ENCODE measurements at places on chromosomes 12 and 14.

- DNase-seq, result no peak
Measured at GRCh38 chr12:50397117-50397650, 775 bp upstream of the FAM186A start.

GRCh38 chr12:120996133-120996746 lies 17.9 kb downstream of the HNF1A start:
- no peak for DNase-seq

GRCh38 chr12:19010087-19010486 lies 119.4 kb upstream of the PLEKHA5 start:
- no peak for DNase-seq

DNA sequence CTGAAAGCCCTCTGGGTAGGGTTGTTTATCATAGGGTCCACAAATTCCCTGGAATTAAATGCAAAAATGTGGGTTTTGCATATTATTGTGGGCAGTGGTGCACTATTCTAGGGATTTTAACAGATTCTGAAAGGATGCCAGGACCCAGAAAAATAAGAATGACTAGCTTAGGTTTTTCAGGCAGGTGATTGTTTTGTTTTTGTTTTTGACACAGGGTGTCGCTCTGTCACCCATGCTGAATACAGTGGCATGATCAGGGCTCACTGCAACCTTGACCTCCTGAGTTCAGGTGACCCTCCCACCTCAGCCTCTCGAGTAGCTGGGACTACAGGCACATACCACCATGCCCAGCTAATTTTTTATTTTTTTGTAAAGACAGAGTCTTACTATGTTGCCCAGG lies 19.2 kb downstream of the GALNT6 start:
- no peak for DNase-seq

GRCh38 chr14:65330416-65330815 lies 82.1 kb upstream of the FUT8 start:
- no peak for DNase-seq

DNA sequence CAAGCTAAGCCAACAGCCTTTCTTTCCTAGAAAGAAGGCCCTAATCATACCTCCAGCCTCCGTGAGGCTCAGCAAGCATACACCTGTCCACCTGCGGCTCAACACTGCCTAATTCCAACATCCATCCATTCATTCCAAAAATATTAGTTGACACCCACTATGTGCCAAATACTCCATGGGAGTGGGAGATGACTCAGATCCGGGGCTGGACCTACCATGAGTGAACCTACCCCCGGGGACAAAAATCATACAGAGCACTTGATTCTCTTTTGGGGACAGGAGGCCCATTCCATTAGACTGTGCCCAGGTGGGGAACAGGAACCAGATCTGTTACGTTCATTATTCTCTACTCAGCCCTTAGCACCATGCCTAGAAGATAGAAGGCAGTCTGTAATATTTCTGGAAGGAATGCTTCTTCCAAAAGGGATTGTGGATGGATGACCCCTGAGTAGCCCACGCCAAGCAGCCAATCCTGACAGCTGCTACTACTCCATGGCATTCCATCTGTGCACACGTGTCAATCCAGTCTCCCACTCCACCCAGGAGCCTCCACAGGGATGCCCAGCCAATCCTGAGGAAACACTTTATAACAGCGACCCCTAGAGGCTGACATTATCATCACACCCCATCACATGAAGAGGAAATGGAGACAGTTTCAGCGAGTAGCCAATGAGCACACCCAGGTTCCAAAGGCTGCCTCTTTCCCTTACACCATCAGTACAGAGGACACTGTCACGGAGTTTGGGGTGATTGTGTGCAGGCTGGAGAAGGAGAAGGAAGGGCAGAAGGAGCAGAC lies 170.7 kb downstream of the ESRRB start:
- no peak for DNase-seq

DNA sequence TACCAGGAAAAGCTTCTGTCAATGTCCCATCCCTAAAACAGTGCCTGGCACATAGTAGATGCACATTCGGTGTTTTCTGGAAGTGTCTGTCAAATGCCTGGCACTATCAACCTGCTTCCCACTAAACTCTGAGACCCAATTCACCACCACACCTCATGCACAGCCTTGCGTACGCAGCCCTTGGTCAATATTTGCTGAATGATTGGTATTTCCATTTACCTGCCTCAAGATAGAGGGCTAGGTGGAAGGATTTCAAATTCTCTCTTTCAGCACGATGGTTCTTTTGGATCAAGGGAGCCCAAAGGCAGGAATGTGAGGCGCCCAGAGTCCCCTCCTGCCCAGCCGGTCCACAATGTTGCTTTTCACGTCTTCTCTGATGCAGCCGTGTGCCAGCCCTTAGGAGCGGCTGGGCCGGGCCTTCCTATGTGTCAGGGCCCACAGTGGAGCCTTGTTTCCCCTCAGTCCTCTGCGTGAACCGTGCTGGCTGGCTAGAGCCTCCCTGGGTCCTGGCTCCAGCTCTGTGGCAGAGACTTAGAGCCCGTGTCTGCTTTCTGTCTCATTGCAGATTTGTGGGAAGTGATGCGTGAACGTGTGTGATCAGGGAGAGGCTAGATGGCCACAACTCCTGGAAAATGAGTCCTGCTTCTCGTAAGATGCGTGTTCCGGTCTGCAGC lies 99.9 kb upstream of the RFLNA start:
- no peak for DNase-seq

DNA sequence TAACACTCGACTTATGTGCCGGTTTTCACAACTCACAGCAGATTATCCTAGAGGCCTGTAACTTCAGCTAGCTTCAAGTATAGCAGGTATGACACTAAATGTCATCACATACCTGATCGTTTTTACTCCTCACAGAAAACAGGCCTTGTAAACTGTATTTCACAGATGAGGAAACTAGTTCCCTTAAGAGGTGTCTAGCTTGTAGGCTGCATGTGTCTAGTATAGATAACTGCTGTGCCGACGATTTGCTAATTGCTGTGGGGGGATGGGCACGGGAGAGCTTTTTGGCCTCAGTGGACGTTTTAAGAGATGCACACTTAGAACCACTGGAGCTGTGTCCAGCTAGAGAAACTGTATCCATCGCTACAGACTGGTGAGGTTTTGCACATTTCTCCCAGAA lies 78.8 kb downstream of the PAPOLA start:
- no peak for DNase-seq

GRCh38 chr14:41229824-41230223 lies 376.9 kb upstream of the LRFN5 start:
- DNase-seq, result no peak

- no peak for DNase-seq
Measured at GRCh38 chr14:60815371-60815770, 80.8 kb downstream of the MNAT1 start.

- DNase-seq, result no peak
Measured at GRCh38 chr14:67253076-67253635, 11.9 kb downstream of the PALS1 start.

DNA sequence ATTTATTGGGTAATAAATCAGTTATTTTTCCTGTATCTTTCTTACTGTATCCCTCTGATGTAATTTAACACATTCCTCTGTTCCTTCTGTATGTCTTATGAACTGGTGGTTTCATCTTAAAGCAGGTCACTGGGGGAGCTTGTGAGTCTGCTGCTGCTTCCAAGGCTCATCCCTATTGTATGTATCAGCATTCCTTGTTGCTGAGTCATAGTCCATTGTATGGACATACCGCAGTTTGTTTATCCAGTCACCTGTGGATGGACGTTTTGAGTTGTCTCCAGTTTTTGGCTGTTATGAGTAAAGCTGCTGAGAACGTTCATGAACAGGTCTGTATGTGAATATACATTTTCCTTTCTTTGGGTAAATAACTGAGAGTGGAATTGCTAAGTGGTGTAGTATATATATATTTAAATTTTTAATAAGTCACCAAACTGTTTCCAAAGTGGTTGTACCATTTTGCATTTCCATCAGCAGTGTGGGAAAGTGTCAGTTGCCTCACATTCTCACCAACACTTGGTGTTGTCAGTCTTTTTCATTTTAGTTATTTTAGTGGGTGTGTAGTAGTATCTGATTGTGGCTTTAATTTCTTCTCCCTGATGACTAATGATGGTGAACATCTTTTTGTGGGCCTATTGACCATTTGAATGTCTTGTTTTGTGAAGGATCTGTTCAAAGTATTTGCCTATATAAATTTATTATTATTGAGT lies 82.7 kb downstream of the BEGAIN start:
- DNase-seq, result no peak

GRCh38 chr12:47964106-47964728 lies 821 bp downstream of the TMEM106C start:
- no peak for DNase-seq

GRCh38 chr14:55505846-55506245 lies 65.4 kb upstream of the TBPL2 start:
- no peak for DNase-seq

DNA sequence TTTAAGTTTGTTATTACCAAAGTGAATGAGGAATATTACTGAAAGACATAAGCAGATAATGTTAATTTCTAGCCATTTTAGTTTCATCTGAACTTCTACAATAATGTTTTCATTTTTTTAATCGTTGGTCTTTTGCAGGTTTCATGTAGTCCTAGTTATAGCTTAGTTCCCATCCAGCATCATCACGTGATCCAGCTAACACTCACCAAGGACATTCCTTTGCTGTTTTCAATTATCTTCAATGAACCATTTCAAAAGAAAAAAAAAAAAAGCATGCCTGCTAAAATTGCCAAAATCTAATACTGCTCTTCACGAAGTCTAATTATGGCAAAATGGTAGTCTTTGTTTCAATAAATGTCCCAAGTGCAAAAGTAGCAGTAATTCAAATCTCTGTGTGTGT lies 187.7 kb upstream of the ATXN7L3B start:
- no peak for DNase-seq

- DNase-seq, result no peak
Measured at GRCh38 chr14:88276923-88277596, 46.0 kb downstream of the KCNK10 start.

- no peak for DNase-seq
Measured at GRCh38 chr14:34180434-34180833, 229.6 kb upstream of the EGLN3 start.

DNA sequence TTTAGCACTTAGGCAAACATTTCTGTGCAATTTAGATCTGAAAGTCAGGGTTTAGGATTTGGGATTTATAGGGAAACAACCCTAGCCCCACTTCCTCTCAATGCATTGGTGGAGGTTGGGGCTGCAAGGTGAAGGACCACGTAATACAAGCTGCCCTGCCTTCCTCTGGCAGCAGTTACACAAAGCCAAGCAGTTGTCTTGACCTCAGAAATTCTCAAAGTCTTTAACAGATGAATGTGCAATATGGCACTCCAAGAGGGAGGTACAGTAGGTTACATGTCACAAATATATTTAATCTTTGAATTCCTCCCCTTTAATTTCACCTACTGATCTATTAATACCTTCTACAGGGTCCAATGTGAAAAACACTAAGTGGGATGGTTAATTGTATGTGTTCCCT lies 23.9 kb downstream of the IFNG-AS1 start:
- DNase-seq, result no peak

- no peak for DNase-seq
Measured at GRCh38 chr12:86137936-86138335, 118.3 kb downstream of the MGAT4C start.

GRCh38 chr12:53492188-53492587 lies 7.1 kb downstream of the MAP3K12 start:
- no peak for DNase-seq

GRCh38 chr12:53484686-53485575 lies 14.3 kb downstream of the MAP3K12 start:
- no peak for DNase-seq

DNA sequence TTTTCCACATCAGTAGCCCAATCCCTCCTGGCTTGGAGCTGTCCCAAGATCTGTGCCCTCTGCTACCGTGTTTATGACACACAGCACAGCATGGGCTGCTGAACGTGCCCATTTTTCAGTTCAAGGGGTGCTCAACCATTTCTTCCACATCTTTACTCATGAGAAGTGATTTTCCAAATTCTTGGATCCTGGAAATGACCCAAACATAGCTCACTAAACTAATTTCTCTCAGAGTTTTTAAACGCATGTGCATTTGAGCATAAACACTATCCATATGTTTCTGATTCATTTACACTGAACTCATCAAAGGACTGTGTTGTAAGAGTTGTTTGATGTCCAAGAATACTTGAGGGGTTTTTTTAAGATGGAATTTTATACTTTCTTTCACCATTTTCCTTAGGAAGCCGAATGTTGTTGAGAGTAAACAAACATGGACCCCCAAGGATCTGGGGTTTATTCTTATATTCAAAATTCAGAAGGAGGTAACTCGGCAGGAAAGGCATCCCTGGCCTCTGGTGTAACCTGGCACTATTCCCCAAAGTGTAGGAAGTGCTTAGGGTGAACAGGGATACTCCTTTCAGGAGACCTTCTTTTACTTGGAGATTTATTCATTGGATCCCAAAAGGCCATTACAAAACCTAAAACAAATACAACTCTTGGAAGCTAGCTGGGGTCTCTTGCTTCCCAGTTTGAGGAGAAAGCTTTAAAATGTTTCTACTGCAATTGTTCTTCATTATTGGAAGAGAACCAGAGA lies 215.0 kb downstream of the BMP4 start:
- no peak for DNase-seq

DNA sequence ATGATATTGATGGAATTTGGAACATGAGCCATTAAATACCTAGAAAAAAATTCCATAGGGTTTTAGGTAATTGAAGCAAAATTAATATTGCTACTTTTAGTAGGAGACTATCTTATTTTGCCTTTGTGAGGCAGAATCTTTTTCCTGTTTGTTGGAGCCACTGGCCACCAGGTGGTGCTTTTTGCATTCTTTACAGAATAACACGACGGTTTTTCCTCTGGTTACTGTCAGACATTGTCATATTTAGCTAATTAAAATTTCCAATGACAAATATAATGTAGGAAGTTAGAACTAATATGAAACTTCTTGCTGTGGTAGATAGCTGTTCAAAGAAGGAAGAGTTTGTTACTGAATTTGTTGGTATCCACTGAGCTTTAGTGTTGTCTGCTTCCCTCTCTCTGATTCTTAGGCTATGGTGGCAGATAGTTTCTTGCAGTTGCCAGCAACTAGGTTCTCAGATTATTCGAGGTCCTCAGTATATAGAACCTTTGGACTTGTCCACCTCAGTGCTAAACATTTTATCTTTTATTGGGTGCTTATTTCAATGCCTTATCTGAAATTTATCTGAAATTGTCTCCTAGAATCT lies 25.7 kb downstream of the RAB21 start:
- DNase-seq, result no peak

DNA sequence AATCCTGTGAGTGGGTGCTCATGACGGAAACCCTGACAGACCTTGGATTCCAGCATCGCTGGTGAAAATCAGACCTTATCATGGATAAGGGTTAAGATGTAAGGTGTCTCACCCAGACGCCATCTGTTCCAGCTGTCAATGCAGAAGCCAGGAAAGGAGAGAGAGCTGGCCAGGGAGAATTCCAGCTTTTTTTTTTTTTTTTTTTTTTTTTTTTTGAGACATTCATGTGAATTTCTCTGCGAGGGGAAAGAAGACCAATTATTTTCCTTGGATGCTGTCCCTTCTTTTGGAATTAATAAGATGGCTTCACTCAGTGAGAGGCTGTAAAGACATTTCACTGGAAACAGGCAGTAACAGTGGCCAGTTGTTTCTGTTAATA lies 1.8 kb downstream of the TRAF3 start:
- DNase-seq, result no peak

GRCh38 chr14:104245723-104246122 lies 107.3 kb downstream of the KIF26A start:
- DNase-seq, result no peak
